ENCODE measurements at places on chromosomes 2 and 18.

GRCh38 chr2:96927405-96928171 is 57.7 kb upstream of the SEMA4C start:
- no peak for DNase-seq

DNA sequence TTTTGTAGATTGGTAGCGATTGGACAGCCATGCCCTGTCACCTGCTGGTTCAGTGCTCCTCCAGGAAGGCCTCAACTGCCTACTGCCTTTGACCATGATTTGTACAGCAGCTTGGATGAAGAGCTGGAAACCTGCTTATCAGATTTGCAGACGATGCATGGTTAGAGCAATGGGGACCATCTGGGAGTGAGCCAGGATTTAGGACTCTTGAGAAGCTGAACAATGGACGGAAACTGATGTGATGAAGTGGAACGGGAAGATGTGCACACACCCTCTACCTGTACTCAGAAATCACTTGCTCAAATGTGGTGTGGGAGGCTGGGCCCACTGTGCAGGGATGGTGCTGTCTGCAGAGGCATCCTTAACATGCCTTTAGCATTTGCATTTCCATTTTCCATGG is 57.2 kb downstream of the NCK2 start:
- no peak for DNase-seq

- DNase-seq = no peak
These were observed 124.4 kb upstream of the PXDN start for GRCh38 chr2:1868683-1869141.

GRCh38 chr18:23645568-23646175 is 17.0 kb downstream of the ANKRD29 start:
- no peak for DNase-seq

GRCh38 chr2:127302168-127302567 is 8.2 kb upstream of the ERCC3 start:
- no peak for DNase-seq

All from AG09309 (cell line).